ENCODE measurements at places on chromosomes 4 and X.

GRCh38 chr4:2835978-2836377 is 7.7 kb upstream of the ADD1 start:
- no peak for DNase-seq

DNA sequence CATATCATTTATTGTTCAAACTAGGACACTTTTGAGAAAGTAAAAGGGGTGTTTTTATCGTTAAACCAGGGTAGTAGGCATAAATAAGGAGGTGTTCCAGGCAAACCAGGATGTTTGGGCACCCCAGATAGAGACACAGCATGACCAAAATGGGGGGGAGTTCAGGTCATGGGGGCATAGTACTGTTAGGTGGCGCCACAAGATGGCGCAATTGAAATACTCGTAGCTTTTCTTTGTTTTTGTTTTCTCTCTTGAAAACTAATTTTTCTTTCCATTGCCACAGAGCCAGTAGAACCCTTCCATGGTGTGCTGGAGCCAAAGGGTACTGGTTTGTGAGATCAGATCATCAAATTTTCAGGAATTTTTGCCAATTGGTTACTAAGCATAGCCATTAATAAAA is 283.4 kb downstream of the BCOR start:
- DNase-seq: no peak

DNA sequence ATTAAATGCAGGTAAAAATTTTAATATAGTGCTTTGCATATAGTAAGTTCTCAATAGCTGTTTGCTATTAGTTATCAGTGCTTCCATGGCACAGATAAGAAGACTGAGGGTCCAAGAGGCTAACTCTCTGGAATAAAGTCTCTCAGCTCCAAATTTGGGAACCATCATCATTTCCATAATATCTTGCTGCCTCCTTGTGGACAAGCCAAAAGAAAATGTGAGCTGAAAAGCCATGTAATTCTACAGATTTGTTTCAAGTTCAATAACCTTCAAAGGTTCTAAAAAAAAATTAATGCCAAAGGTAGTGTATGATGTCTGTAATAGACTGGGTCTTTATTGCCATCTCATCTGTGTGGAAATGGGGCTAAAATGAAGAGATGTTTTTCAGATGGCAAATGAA is 136.9 kb upstream of the VCX start:
- no peak for DNase-seq

- no peak for DNase-seq
Observed at GRCh38 chr4:95674521-95674981, 125.8 kb upstream of the UNC5C start.

GRCh38 chrX:118594697-118595420 is 99.2 kb downstream of the DOCK11 start:
- DNase-seq: no peak
